ENCODE measurements at places on chromosomes 5 and 9.
A peak's percentile ranks its signal among the peaks of the same experiment; 100 is the strongest.

DNA sequence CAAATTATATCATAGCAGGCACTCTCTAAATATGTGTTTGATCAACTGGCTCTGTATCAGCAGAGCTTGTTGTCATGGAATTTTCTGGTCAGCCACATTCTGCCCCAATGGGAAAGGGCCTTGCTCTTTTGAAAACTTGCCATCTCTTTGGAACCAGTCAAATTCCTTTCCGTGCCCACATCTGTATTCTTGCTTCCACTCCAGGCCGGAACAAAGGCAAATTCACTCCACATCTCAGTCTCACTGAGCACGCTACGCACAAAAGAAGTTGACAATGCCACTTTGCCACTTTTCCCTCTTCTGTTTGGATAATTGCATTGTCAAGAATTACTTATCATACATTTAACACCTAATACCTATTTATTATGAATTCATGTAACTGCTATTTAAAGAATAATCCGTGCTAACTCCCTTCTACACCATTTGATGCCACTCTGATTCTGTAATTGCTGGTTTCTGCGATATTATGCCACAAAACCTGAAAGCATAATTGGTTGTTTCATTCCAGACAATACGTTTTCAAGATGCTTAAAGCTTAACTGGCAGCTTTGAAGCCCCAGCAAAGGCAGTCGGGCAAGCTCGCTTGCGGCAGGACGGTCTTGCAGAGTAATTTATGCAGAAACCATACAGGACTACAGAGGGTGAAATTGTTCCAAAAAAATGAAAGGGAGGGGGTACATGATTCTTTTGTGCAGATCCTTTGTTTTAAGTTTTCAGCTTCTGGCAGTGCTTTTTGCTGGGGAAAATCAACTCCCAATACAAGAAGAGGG lies 277.7 kb downstream of the MSX2 start:
- DNase-seq, result no peak

DNA sequence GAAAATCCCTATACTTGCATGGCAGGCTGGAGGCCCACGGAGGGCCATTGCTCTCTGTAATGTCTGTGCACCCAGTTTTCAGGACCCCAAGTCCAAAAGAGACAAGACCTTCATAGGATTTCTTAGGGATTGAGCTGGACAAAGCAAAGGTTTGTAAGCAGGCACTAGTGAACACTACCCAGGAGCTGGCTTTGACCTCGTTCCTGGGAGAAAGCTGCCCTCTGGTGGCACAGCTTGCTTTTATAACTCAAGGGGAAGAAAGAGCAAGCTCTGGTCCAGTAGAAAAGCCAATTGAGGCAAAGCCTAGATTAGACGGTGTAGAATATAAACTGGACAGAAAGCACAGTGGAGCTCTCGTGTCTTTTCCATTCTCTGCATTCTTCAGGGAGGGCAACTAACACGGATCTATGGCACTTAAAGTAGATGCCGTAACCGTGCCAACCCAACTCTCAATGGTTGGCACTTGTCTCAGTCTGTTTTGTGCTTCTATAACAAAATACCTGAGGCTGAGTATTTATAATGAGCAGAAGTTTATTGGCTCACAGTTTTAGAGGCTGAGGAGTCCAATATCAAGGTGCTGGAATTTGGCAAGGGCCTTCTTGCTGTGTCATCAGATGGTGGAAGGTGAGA lies 7.9 kb downstream of the GABRP start:
- DNase-seq, result peak; percentile 85

DNA sequence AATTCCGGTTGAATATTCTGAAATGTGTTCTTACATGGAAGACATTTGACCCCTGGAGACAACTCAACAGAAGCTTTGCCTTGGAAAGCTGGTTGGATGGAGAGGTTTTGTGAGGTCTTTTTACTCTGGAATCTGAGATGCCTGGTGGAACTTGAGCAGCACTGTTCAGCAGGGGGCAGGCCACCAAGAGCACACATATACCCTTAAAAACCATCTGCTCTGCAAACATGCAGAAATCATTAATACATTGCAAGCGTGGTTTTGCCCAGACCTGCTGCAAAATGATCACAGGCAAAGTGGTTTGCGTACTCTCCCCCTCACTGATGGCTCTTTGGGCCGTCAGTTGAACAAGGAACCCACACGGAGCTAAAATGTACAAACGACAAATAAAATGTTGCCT lies 32.8 kb upstream of the DAP start:
- no peak for DNase-seq

DNA sequence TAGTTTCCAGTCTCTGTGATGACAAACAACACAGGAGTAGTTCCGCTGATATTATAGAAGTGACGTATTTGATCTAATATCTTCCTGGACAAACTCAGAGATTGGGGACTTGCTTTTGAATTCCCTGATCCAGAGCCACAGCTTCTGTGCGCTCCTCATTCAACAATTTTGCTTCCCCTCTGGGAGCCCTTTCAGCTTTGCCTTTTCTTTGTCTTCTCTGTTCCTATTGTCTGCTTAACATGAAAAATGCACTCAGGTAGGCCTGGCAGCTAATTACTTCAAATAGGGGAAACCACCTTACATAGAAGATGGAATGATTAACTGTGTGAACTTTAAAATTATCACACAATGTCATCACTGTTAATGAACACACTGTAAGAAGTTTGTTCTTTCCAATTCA lies 192.9 kb downstream of the EPB41L4A start:
- DNase-seq, result no peak

DNA sequence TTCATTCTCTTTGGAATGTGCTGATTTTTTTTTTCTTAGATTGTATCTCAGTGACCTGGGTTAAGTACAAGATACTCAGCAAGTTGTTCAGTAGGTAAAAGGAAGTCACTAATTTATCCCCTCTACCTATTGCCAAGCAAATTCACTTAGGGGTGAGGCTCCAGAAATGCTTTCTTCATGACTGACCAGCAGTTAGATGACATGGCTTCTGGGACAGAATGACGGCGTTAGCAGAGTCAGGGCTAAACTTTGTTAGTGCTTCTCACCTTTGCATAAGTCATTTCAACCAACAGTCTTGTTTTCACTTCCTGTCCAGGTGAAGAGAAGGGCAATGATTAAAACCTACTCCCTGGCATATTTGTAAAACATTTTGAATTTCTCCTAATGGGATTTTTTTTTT lies 20.2 kb upstream of the MTAP start:
- no peak for DNase-seq

GRCh38 chr9:134382733-134383132 lies 56.5 kb downstream of the RXRA start:
- no peak for DNase-seq

DNA sequence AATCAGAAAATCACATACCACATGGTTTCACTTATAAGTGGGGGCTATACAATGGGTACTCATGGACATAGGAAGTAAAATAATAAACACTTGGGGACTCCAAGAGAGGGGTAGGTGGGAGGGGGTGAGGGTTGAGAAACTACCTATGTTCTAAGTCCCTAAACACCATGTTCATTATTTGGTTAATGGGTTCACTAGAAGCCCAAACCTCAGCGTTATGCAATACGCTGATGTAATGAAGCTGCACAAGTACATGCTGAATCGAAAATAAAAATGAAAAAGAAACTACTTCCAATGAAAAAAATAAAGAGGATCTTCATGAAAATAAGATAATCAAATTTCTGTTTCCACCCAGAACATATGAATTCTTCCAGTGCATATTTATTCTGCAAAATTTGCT lies 208.5 kb downstream of the TMEM161B start:
- no peak for DNase-seq

DNA sequence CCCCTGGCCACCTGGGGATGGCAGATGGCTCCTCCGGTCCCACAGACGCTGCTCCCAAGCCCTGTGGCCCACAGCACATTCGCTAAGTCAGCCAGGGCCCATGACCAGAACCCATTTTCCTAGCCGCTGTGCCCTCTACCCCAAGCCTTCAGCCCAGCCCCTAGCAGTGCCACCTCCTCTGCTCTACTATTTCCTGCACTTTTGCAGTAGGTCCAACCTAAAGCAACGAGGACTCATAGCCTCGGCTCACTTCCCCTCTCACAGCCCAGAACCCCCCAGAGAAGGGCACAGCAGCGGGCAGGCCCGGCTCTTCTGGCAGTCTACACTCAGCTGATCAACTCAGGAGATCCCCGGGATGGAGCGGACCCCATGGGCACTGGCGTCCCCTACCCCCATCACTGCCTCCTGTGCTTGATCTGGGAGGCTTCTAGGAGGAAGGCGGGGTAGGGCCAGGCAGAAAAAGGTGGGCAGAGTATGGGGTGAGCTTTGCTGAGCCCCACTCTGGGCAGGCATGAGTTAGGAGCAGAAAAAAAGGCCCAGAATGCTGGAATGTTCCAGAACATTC lies 111.2 kb downstream of the ZNF354C start:
- DNase-seq, result no peak

GRCh38 chr9:79575547-79575946 lies 3.8 kb downstream of the TLE4 start:
- no peak for DNase-seq

GRCh38 chr9:79408200-79408599 lies 163.6 kb upstream of the TLE4 start:
- DNase-seq, result peak; percentile 23

DNA sequence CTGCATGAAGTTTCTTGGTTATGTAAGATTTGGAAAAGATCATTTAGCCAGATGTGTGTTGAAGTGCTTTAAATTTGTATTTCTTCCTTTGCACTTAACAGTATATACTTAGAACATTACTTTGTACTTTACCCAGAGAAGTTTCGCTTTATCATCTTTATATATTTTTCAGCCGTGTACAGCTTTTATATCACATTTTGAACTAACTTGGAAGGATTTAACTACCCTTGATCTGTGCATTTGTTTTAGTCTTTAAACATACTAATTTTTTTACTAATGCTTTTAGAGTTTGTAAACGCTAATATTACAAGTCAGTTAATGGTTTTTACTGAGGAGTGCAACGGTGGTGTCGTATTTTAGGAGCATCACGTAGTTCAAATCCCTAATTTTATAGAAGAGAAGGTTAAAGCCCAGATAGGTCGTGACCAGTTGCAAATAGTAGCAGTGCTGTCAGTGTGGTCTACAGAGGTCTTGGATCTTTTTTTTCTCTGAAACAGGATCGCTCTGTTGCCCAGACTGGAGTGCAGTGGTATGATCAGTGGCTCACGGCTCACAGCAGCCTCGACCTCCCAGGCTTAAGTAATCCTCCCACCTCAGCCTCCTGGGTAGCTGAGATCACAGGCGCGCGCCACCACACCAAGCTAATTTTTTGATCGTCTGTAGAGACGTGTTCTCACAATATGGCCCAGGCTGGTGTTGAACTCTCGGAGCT lies 2.0 kb downstream of the MATR3 start:
- DNase-seq, result no peak

GRCh38 chr5:5335700-5336264 lies 86.7 kb upstream of the ICE1 start:
- no peak for DNase-seq

- no peak for DNase-seq
These were observed 41.6 kb upstream of the CD180 start for GRCh38 chr5:67238191-67238590.
